Smooth muscle cell of the pulmonary artery (primary cell): ENCODE measurements at places on chromosomes 13 and 19. TPM values are rescaled to one million over a fixed set of nuclear protein-coding genes. Genes with fewer than 3 reads are reported as not detected.

The PDS5B gene
- 22.9 and 34.5 TPM in 2 replicates for total RNA-seq

The OR10H1 gene
- total RNA-seq: not detected in 2 replicates

The PRR20C gene
- total RNA-seq: not detected in 2 replicates

The ADGRE2 gene
- 0.13 and 0.30 TPM in 2 replicates for total RNA-seq

The ZNF442 gene
- total RNA-seq: 2.4 and 3.5 TPM in 2 replicates

The PSPN gene
- 1.5 and 1.9 TPM in 2 replicates for total RNA-seq

The ONECUT3 gene
- not detected in 2 replicates for total RNA-seq

The CLDN10 gene
- 0.59 and 3.4 TPM in 2 replicates for total RNA-seq

The GPC5 gene
- total RNA-seq: 0.07 and 0.13 TPM in 2 replicates

The MED29 gene
- total RNA-seq: 18.0 and 24.8 TPM in 2 replicates

The DCT gene
- total RNA-seq: 0.17 and 0.20 TPM in 2 replicates

The BCKDHA gene
- total RNA-seq: 52.6 and 61.1 TPM in 2 replicates

The MYO16 gene
- total RNA-seq: not detected in 2 replicates

The GPC6 gene
- total RNA-seq: 54.6 and 151 TPM in 2 replicates

The NAT14 gene
- 13.7 and 20.4 TPM in 2 replicates for total RNA-seq

The SIGLECL1 gene
- total RNA-seq: not detected in 2 replicates

The SELENOW gene
- total RNA-seq: 129 and 188 TPM in 2 replicates

The LSR gene
- 0.20 and 0.33 TPM in 2 replicates for total RNA-seq

The KCNN1 gene
- 0.03 TPM in 1 of 2 replicates, not detected in the other for total RNA-seq

The SLITRK1 gene
- not detected in 2 replicates for total RNA-seq

The ZIC2 gene
- total RNA-seq: not detected in 2 replicates

The UPK1A gene
- 0.10 and 0.13 TPM in 2 replicates for total RNA-seq

The RGL3 gene
- 4.8 and 6.4 TPM in 2 replicates for total RNA-seq

The TMPRSS9 gene
- 0.17 TPM in 1 of 2 replicates, not detected in the other for total RNA-seq

The RFPL4A gene
- total RNA-seq: not detected in 2 replicates

The ZNF575 gene
- 0.26 and 0.36 TPM in 2 replicates for total RNA-seq

The CFAP97D2 gene
- not detected in 2 replicates for total RNA-seq

The ERFL gene
- total RNA-seq: 0.07 and 0.10 TPM in 2 replicates

The IFNL1 gene
- total RNA-seq: not detected in 2 replicates

The ZNF536 gene
- not detected in 2 replicates for total RNA-seq
